ENCODE measurements at places on chromosomes 5 and 9. TPM values are rescaled to one million over a fixed set of nuclear protein-coding genes. Genes with fewer than 3 reads are reported as not detected.
A peak's percentile ranks its signal among the peaks of the same experiment; 100 is the strongest.

- DNase-seq: no peak
Measured at GRCh38 chr5:95229646-95230045, 55.2 kb downstream of the MCTP1 start.

GRCh38 chr9:102985162-102985895, 9.8 kb upstream of the CYLC2 start:
- no peak for DNase-seq

DNA sequence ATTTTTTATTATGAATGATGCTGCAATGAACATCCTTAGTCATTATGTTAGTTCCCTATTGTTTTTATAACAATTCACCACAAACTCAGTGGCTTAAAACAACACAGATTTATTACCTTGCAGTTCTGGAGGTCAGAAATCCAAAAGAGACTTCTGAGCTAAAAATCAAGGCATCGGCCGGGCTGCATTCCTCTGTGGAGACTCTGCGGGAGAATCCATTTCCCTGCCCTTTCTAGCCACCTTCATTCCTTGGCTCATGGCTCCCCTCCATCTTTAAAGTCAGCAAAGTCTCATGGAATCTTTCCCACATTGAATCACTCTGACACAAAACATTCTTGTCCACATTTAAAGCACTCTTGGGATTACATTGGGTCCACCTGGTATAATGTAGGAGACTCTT, 38.6 kb downstream of the SNX18 start:
- peak; percentile 12 for DNase-seq

- peak; percentile 28 for DNase-seq
Measured at GRCh38 chr5:180283026-180283615, 8.8 kb downstream of the MAPK9 start.

GRCh38 chr5:54743581-54743980, 226.0 kb downstream of the SNX18 start:
- no peak for DNase-seq

DNA sequence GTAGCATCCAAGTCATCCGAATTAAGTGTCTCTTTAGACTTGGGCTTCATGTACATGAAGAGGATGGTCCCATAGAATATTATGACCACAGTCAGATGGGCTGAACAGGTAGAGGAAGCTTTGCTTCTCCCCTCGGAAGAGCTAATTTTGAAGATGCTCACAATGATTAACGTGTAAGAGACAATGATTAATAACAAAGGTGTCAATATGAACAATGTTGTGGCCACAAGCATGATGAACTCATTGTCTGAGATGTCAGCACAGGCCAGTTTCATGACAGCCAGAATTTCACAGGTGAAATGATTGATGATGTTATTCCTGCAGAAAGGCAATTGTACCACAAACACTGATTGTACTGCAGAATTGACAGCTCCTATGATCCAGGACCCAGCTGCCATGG, 626 bp downstream of the OR13C2 start:
- no peak for DNase-seq

- no peak for DNase-seq
Measured at GRCh38 chr5:167952278-167952995, 339.0 kb upstream of the WWC1 start.

GRCh38 chr5:100519075-100519474, 16.1 kb upstream of the FAM174A start:
- DNase-seq: no peak

IFNA21 gene
- total RNA-seq: not detected

PDE6A gene
- total RNA-seq: not detected
